ENCODE measurements at places on chromosomes 12 and 14.

DNA sequence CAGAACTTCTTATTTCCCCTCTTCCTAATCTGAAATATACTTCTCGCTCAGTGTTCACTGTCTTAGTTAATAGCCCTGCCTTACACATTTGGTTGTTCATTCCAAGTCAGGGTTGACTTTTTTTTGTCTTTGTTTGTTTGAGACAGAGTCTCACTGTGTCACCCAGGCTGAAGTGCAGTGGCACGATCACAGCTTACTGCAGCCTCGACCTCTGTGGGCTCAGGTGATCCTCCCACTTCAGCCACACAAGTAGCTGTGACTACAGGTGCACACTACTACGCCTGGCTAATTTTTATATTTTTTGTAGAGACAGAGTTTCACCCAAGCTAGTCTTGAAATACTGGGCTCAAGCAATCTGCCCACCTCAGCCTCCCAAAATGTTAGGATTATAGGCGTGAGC lies 42.3 kb upstream of the PRPF39 start:
- DNase-seq: no peak

- no peak for DNase-seq
Measured at GRCh38 chr12:25975179-25975578, 16.7 kb downstream of the RASSF8 start.

DNA sequence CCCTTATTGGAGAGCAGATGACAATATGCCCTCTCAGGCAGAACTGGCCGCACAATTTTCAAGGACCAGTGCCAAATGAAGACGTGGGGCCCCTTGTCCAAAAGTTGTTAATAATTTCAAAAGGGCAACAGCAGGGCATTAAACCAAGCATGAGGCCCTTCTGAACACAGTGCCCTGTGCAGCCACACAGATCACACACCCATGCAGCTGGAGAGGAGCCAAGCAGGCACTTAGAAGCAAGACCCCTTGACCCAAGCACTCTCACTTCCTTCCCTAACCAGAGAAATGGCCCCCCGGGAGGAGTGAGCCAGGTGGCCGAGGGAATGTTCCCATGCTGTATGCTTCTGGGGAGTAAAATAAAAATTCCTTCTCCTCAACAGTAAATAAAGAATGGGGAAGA lies 114.0 kb upstream of the TMPO start:
- DNase-seq: no peak

DNA sequence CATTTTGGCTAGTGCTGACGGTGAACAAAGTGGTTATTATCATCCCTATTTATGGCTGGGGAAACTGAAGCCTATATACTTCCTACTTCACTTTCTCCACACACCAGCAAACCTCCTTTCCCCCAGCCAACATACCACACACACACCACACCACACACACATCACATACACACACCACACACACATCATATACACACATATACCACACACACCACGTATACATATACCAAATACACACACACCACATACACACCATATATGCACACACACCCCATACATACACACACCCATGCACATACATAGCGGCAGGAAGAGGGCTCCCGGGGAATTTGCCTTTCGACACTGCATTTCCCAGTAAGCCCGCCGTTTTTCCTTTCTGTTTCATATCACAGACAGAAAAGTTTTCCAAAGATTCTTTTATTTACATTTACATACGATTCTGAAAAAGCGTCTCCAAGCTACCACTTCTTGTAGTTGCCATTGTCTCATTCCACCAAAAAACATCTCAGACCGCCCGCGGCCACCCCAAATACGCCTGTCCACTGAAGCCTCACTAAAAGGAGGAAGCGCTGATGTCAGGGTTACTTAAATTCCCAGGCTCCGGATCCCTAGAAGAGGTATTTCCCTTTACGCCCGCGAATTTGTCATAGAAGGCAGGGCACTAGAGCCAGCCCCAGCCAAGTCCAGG lies 823 bp upstream of the RAB5B start:
- no peak for DNase-seq

- DNase-seq: no peak
Measured at GRCh38 chr14:72560331-72560730, 333.6 kb downstream of the DPF3 start.

DNA sequence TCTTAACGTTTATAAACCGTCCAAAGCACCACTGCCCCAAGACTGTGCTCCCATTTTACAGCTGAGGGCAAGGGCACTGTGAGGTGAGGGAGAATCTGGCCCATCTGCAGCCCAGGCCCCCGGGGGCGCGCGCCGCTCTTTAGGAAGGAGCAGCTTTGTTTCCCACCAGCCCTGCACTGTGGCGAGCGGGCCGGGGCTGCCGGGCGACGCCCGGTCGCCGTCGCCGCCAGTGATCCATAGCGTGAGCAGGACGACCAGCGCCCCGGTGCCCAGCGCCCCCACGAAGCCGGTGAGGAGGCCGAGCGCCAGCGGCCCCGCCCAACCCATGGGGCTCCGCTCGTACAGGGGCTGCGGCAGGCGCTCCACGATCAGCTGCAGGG lies 34.6 kb downstream of the FIGNL2 start:
- no peak for DNase-seq

GRCh38 chr14:34300882-34301734 lies 160.9 kb downstream of the SPTSSA start:
- DNase-seq: no peak

DNA sequence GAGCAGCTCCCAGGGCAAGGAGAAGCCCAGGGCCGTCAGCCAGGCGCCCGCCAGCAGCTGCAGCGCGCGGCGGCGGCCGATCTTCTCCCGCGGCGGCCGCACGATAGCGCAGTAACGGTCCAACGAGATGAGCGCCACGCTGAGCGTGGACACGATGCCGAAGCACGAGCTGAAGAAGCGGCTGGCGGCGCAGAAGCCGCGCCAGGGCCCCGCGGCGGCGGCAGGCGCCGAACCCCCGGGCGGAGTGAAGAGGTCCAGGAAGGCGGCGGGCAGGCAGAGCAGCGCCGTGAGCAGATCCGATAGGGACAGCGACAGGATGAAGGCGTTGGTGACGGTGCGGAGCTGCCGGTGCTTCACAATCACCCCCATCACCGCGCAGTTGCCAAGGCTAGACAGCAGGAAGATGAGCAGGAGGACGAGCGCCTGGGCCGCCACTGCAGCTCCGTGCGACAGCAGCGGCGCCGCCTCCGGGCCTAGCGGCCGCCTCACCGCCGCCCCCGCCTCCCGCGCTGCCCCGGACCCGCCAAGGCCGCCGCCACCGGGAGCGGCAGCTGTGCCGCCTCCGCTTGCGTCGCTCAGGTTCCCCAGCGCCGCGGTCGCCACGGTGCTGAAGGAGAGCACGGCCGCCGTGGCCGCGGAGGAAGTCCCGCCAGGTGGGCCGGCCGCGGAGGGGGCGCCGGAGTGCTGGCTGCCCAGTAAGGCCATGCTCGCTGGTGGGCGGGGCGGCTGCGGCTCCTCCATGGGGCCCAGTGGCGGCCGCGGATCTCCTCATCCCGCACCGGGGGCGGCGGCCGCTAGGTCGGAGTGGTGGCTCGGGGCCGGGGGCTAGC lies 479 bp downstream of the GPR135 start:
- DNase-seq: no peak

GRCh38 chr14:56996721-56997399 lies 186.6 kb upstream of the OTX2 start:
- no peak for DNase-seq

DNA sequence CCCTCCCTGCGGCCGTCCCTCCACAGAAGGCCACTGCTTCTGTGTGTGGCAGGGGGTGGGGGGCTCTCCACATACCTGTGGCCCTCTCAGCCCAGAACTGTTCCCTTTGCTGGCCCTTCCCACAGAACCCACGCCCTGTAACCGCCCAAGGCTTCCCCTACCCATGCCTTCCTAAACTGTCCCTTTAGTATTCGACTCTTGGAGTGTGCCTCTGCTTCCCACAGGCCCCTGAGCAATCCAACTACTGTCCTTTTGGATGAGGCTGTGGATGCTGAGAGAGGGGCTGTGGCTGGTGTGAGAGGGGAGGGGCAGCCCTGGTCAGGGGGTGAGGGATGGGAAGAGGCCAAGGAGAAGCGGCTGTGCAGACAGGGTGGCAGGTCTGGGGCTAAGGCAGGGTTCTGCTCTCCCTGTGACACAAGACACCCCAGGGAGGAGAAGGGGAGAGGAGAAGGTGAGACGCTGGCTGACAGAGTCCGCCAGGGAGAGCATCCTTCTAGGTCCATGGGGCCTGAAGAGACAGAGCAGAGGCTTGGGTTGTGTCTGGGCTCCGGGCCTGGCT lies 46.0 kb downstream of the DLK1 start:
- DNase-seq: no peak

- DNase-seq: no peak
Measured at GRCh38 chr14:90600619-90601018, 203.8 kb downstream of the CALM1 start.

- DNase-seq: no peak
Measured at GRCh38 chr14:68711561-68712309, 81.1 kb downstream of the ZFP36L1 start.

- DNase-seq: no peak
Measured at GRCh38 chr12:13218641-13219040, 22.1 kb downstream of the EMP1 start.

DNA sequence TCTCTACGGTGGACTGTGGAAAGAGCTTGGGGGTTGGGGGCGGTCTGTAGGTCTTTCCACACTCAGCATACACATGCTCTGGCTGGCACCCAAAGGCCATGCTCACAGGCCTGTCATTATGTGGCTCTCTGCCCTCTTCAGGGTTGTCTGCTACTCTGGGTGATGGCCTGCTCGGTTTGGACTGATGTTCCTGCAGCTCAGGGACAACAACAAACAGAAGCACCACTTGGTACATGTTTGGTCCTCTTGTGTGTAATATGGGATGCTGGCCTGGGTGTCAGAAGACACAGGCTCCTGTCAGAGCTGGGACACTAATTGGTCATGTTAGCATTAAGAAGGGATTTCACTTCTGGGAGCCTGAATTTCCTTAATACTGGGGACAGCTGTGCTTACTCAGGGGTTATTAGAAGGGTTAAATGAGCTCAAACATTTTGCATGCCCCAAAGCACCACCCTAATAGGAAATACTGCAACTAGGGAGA lies 32.7 kb upstream of the SELPLG start:
- no peak for DNase-seq

- DNase-seq: no peak
Measured at GRCh38 chr12:70876952-70877351, 43.6 kb downstream of the PTPRR start.

DNA sequence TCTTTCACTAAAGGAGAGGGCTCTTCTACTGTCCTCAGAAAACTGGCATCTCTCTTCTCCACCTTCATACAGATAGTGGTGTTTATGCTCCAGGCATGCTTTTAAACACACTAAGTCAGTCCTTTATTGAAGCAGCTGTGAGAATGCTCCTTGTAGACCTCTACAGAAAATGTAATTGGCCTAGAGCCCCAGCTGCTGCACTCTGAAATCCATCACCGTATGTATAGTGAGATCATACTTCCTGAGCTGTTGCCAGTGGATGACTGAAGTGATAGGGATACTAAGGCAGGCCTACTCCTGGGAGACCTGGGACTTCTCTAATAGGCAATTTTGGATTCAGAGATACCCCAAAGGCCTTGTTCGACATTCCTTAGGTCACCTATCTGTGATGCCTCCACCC lies 535.4 kb downstream of the RPS29 start:
- no peak for DNase-seq

GRCh38 chr14:50791201-50791600 lies 39.8 kb downstream of the NIN start:
- no peak for DNase-seq

- DNase-seq: no peak
Measured at GRCh38 chr14:49947506-49947905, 54.6 kb downstream of the ARF6 start.

GRCh38 chr12:108594-108993 lies 42.0 kb downstream of the IQSEC3 start:
- no peak for DNase-seq

DNA sequence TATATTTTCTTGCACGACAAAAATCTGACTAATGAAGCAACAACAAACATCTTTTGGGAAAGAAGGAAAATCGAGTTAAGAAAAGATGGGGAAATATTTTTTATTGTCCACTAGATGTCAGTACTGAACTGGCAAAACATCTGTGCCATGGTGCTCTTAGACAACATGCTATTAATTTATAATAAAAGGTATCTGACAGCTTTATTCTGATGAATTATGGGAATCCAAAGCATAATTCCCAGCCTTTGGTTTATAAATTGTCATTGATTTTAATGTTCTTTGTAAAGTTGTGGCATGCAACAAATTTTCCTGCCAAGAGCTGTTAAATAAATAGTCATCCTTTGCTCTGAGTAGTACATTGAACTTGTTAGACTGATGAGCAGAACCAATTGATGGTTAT lies 231.2 kb downstream of the ETNK1 start:
- no peak for DNase-seq

- no peak for DNase-seq
Measured at GRCh38 chr12:98431089-98431488, 84.3 kb upstream of the TMPO start.

GRCh38 chr12:117361347-117361751 lies at the start of gene NOS1:
Gene NOS1, minus strand, starts transcription at chr12:117361626. Its CDS starts 30,557 bp downstream, at chr12:117331069.
- DNase-seq: no peak

DNA sequence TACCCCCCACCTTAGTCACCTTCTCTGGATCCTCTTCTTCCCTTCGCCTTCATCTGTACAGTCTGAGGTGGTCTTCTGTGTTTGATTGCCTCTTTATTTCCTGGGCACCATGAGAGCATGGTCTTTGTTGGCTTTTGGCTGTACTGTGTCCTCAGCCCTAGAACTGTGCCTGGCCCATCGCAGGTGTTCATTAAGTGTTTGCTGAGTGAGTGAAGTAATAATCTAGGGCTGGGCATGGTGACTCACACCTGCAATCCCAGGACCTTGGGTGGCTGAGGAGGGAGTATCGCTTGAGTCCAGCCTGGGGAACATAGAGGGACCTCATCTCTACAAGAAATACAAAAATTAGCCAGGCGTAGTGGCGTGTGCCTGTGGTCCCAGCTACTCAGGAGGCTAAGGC lies 13.9 kb downstream of the ALDH2 start:
- DNase-seq: no peak

DNA sequence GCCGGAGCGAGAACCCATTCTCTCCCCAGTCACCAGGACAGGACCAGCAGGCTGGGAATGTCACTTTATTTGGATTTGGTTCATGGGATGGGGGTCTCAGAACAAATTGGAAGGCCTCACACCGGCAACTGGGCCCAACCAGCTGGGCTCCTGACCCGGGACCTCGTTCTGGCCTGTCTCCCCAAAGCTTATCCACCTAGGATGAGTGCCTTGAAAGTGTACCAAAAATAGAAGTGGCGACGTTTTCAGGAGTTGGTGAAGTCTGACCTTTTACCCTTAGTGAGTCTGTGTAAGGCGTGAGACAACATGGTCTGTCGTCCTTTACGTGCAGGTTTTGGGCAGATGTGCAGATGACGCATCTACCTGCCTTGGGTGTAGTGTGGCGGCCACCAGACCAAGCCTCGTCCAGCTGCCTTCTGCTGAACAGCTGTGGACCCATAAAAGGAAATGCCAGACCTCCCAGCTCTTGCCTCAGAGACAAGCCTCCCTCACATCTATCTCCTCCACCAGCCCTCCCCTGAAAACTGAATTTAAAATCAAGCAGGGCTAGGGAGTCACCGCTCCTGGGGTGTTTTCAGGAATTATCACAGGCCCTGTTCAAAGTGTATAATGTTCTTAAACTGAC lies 36.6 kb upstream of the CLMN start:
- no peak for DNase-seq

Measured in SIG-M5 (cell line).